ENCODE measurements at places on chromosomes 11 and 22.

- DNase-seq: no peak
These were observed 38.5 kb downstream of the NELL1 start for GRCh38 chr11:20707876-20708275.

- no peak for DNase-seq
These were observed 4.7 kb upstream of the TSSC4 start for GRCh38 chr11:2395856-2396255.

GRCh38 chr11:57392763-57393105 is 2.3 kb upstream of the PRG2 start:
- DNase-seq: no peak

DNA sequence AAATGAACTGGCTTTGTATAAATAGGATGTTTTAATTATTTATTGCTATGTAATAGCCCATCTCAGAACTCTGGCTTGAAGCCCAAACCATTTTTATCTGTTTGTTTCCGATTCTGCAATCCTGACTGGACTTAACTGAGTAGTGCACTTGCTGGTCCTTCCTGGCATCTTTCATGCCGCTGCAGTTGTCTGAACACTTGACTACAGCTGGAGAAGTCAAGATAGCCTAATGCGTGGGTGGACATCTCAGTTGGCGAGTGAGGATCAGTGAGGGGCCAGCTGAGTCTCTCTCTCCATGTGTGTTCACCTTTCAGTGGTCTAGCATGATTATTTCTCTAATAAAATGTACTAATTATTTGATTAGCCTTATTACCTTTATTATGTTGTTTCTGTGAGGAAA is 105.8 kb downstream of the PRMT3 start:
- DNase-seq: no peak

GRCh38 chr11:8812438-8812837 is 98.6 kb upstream of the AKIP1 start:
- DNase-seq: peak; percentile 39
